Stimulated activated CD4-positive, alpha-beta T cell treated with anti-CD3 and anti-CD28 coated beads, Interleukin-2, amount 100 ng/mL, for 24 hours (primary cell): ENCODE measurements at places on chromosomes 2 and 18.

DNA sequence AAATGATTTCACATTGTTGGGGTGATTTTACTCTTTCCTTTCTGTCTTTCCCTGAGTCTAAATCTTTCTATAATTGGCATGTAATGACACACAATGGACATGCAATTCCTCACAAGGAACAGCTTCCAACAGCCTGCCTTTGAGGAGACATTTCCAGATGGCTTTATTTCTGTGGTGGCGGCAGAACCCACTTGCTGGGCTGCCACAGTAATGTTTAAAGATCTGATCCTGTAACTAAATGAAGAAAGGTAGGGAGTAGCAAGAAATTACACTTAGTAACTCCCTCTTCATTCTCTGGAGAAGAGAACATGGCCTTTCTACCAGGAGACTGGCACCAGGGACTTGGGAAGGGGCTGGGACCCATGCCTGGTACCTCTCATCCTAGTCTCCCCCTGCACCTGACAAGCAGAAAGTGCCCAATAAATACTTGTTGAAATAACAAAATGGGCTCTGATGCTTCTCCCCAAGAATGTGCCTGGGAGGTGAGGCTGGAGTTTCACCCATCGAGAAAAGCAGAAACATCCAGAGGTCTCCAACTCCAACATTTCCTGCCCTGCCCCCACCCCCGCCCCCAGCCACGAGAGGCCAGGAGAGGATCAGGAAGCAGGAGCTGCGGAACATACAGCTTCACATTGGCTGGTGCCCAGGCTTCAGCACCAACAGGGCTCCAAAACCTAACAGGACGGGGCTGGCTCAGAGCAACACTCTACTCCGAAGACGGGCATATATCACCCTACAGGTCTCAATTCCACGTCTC, 92.1 kb downstream of the PXDN start:
- DNase-seq, result no peak

DNA sequence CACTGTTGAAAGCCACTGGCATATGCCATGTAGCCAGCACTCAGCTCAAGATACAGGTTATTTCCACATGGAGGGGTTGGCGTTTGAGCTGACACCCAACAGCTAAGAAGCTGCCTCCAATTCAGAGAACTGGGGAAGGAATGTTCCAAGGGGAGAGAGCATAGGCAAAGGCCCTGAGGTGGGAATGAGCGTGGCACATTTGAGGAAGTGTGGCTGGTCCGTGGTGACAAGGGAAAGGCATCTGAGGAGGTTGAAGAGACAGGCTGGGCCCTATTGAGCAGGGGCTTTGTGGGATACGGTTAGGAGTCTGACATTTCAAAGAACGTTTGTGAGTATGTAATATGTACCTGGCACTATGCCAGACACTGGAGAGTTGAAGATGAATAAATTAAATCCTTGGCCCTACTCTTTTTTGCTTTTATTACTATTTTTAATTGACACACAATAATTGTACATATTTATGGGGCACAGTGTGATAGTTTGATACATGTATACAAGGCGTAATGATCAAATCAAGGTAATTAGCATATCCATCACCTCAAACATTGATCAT, 27.6 kb upstream of the TMBIM1 start:
- no peak for DNase-seq

DNA sequence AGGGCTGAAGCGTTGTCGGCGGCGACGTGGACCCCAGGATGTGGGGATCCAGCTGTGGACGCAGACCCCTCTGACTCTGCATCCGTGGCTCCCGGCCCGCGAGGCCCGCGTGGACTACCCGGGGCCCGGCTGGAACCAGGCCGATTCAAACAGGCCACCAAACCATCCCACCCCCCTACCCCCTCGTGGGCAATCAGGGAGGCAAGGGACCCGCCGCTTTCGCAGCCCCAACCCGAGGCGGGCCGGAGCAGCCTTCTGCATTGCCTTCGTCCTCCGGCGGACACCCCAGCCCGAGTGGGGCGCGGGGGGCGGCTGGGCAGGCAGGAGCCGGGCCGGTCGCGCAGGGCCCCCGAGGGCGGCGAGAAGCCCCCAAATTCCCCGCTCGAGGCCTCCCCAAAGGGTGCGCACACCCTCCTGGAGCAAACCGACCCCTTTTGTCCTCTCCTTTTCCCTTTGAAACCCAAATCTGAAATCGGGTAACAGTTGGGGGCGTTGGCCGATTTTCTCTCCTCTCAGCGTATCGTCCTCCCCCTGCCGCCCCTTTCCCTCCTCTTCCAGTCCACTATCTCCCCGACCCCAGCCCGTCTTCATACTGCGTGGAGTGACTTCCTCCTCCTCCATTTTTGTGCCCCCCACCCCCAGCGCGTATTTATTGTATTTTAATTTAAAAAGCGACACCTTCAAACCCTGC, 7.4 kb downstream of the SP9 start:
- no peak for DNase-seq

GRCh38 chr2:212832211-212833195, 293.9 kb upstream of the ERBB4 start:
- DNase-seq, result no peak
